ENCODE measurements at places on chromosomes 16 and 17. TPM values are rescaled to one million over a fixed set of nuclear protein-coding genes. Genes with fewer than 3 reads are reported as not detected.

Gene PDIA2
- 2.5 TPM for total RNA-seq

Gene NXPH3
- total RNA-seq = 5.1 TPM

Gene GINS2
- total RNA-seq = 0.43 TPM

Gene AURKB
- not detected for total RNA-seq

Gene ZG16
- total RNA-seq = not detected

Gene C17orf100
- total RNA-seq = 0.91 TPM

Gene EFTUD2
- 60.3 TPM for total RNA-seq

Measured in right cardiac atrium (tissue), 5 donors.